Anterior cingulate cortex (tissue), 58 donors: ENCODE measurements at places on chromosomes 12 and 14.

GRCh38 chr12:111441107-111441928 lies 35.6 kb downstream of the SH2B3 start:
- DNase-seq, result no peak

GRCh38 chr12:109544955-109545531 lies 28.3 kb downstream of the MMAB start:
- no peak for DNase-seq

DNA sequence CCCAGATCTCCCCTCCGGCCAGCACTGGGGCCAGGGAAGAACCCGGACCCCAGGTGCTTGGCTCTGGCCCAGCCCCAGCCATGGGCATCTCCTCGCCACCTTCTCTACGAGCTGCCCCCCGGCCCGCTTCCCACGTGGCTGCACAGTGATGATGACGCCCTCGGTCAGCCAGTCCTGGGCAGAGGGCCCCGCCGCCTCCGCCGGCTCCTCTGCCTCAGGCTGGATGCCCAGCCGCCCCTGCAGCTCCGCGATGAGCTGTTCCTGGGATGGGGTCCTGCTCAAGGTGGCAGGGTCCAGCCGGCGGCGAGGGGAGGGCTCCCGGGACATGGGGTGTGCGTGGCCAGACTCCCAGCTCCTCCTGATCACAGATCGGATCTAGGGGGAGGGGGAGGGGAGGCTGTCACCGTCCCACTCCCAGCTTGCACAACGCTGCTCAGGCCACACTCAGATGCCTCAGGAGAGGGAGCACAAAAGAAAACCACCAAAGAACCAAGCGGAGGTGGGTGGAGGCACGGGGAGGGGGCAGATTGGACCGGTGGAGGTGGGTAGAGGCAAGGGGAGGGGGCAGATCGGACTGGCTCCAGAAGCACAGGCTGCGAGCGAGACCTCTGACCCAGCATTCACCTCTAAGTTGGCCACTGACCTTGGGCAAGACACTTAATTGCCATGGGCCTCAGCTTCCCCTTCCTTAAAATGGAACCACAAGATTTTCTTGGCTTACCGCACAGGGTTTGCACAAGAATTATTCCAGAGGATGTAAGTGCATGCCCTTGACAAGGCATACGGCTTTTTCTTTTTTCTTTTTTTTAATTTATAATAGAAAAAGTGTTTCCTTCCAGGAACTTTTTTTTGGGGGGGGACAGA lies 16.1 kb upstream of the RPLP0 start:
- no peak for DNase-seq

GRCh38 chr12:10102322-10102721 lies 3.5 kb upstream of the CLEC1A start:
- DNase-seq, result no peak

- no peak for DNase-seq
Measured at GRCh38 chr14:99718031-99718810, 34.1 kb downstream of the CYP46A1 start.

DNA sequence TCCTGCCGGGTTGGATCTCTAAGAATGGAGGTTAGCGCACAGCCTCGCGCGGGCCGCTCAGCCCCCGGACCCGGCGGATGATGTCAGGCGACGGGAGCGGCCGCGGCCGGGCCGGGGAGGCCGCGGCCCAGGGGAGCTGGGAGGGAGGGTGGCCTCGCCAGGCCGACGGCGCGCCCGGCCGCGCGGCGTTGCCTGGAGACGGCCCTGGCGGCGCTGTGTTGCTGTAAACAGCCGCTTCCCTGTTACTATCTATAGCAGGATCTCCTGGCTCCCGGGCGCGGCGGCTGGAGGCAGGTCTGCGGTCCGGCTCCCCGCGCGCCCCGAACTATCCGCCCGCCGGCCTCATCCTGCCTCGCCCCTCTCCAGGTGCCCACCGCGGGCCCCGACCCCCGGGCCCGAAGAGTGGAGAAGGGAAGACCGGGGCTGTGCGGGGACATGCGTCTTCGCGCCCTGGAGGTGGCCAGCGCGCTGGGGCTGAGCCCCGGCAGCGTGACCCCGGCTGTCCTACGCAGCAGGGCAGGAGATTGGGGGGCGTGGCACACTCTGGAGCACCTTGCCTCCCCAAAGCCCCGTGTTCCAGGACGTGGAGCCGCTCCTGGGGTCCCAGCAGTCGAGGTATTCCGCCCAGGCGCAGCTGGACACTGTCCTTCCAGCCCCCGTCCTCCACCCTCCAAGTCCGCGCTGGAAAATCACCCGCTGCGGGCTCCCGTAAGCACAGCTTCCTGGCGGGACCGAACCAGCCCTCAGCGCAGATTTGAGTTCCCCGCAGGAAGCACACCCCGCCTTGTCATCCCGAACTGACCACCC lies 1.4 kb upstream of the FOS start:
- peak; percentile 84 for DNase-seq

DNA sequence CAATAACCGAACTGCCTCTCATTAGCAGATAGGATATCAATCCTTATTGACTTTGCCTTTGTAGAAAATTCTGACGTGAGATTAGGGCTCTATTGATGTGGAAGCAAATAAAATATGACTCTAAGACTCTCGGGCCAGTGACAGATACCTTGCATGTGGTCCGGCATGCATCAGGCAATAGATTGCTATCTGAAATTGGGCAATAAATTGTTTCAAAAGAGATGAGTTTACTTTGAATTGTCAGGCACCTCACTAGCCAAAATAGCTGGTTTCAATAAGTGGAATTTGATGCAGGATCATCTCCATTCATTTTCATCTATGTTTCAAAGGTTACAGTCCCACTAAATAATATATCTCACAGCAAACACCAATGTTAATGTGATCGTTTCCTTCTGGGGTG lies 186.3 kb upstream of the PLEKHA5 start:
- DNase-seq, result no peak

GRCh38 chr12:10331642-10332239 lies 24.1 kb downstream of the KLRD1 start:
- no peak for DNase-seq

GRCh38 chr12:92434607-92435025 lies 268.2 kb upstream of the PLEKHG7 start:
- no peak for DNase-seq

DNA sequence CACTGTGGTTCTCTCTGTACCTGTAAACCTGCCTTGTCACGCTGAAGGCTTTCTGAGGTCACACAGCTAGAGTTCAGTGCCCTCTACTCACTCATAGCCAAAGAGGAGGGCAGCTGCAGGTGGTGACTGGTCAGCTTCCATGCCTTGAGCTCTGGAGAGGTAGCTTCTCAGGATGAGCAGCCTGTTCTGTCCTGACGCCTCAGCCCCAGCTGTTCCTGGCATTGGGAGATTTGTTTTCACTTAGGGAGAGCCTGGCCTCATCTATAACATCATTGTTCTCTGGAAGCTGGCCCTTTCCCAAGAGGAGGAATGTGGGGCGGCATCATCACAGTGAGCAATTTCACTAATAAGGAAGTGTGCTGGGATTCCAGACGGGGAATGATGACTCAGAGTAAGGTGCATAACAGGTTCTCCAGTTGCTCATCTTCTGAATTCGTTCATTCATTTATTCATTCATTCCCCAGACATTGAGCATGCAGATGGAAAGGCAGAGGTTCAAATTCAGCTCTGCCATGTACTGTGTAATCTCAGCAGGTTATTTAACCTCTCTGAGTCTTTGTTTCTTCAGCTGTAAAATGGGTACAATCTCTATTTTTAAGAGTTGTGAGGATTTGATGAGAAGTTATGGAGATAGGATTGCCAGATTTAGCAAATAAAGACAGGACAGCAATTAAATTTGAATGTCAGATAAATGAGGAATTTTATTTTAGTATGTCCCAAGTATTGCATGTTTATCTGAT lies 255.8 kb upstream of the CRY1 start:
- DNase-seq, result no peak

DNA sequence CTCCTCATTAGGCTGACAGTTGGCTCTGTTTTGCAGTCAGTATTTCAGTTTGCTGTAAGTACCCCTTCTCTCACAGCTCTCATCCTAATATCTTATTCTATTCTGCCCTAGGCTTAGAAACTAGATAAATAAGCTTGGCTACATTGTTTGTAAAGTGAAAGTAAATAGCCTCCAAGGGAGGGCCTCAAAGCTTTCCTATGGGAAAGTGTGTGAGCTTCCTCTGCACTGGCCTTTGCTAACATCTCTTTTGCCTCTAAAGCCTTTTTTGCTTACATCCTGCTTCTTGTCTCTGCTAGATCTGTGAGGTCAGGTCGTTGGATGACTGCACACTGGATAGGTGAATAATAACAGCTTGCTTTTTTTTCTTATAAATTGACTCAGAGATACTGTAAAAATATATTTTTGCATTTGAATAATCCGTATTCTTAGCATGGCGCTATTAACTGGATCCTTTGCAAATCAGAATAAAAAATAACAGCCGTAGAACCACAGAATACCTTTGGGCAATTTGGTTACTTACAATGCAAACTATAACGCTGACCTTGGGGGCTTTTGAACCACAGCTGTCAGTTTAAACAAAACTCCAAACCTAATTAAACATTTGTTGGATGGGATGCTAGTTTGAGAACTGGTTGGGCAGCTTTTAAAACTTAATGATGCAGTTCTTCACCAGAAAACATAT lies 55.1 kb downstream of the TTC6 start:
- DNase-seq, result no peak

GRCh38 chr14:97179573-97179972 lies 382.4 kb downstream of the VRK1 start:
- DNase-seq, result no peak

DNA sequence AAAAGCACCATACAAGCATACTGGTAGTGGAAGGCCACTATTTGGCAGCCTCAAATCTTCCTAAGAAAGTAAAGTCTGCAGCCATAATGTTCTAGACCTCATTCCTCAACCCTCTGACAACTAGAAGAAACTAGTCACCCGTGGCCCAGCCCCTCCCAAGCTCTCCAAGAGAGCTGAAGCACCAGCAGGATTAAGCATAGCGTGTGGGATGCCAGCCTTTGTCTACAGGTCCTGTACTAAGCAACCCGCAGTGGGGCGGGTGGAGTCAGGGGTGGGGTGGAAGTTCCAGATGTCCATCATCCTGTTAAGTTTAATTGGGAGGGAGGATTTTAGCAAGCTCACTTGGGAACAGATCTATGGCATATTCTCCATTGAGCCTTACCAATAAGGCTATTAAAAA lies 14.2 kb downstream of the SLC11A2 start:
- no peak for DNase-seq

DNA sequence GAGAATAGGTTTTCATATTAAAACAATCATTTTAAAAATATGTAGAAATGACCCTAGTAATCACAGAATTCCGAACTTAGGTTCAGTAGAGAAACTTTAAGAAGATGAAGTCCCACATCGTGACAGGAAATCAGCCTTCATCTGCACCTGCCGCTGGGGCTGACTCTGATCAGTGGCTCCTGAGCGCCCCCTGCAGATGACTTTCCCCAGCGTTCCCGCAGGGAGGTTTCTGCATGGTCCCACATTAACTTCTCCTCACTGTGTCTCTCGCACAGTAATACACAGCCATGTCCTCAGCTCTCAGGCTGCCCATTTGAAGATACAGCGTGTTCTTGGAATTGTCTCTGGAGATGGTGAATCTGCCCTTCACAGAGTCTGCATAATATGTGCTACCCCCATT lies 1131.1 kb downstream of the TMEM121 start:
- no peak for DNase-seq

- DNase-seq, result no peak
Measured at GRCh38 chr14:81673930-81674329, 140.3 kb upstream of the SEL1L start.

DNA sequence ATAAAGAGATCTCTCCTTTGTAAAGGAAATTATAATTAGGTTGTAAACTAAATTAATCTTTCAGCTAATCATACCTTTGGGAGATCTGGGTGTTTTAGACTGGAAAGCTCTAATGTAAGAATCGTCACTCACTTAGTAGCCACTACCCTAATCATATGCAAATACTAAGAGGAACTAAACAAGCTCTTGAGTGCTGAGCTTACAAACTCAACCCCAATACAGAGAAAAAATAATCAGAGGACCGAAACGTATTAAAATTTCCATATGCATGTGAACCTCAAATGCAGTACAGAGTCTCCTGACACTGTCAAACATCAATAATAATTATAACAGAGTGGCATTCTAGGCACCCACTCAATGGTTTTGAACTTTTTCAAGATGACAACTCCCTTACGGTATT lies 235.3 kb upstream of the FOXN3 start:
- no peak for DNase-seq

DNA sequence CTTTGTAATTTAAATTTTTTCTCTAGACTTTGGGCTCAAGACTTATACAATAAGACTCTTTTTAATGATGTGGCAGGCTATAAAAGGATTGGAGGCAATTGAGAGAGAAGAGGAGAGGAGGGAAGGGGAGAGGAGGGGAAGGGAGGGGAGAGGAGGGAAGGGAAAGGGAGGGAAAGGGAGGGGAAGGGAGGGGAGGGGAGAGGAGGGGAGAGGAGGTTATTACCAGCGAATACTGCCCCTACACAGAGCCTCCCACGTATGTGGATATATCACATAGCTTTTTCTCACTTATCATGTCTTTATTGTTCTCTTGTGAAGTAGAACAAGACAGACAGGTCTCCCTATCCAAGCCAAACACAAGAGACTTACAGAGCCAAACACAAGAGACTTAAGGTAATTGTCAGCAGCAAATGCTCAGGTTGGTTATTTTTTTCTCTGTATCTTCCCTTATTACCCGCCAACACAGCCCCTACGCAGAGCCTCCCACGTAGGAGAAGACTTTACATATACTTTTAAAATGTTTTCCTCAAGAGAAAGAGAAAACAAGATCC lies 63.1 kb downstream of the DRAM1 start:
- DNase-seq, result no peak

- DNase-seq, result no peak
Measured at GRCh38 chr12:5258498-5258897, 173.4 kb upstream of the NTF3 start.

DNA sequence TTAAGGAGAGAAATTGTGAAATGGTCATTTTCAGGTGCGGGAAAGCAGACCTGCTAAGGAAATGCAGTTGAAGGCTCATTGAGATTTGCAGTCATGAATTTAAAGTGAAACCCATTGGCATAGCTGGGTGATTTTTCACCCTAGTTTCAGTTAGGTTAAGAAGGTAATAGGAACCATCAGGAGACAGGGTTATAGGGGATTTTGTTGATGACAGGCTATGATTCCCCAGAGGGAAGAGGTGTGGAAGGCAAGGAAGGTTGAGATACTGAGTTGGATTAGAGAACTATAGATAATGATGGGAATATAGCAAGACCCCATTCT lies 22.7 kb upstream of the BMAL2 start:
- DNase-seq, result no peak

GRCh38 chr14:72640911-72641485 lies 252.9 kb downstream of the DPF3 start:
- DNase-seq, result no peak

GRCh38 chr12:57461276-57461916 lies 1.8 kb downstream of the GLI1 start:
- no peak for DNase-seq
